ENCODE measurements at places on chromosomes 3 and 15. TPM values are rescaled to one million over a fixed set of nuclear protein-coding genes. Genes with fewer than 3 reads are reported as not detected.

MYZAP gene
- 19.8 TPM for total RNA-seq

GRCh38 chr15:101258238-101259144 lies 6.6 kb upstream of the CHSY1 start:
- peak; percentile 76 for ATAC-seq

CMTM7 gene
- total RNA-seq: 1.2 TPM

RTP3 gene
- not detected for total RNA-seq

- no peak for ATAC-seq
These were observed 28.6 kb downstream of the NEK10 start for GRCh38 chr3:27340534-27340933.

DNA sequence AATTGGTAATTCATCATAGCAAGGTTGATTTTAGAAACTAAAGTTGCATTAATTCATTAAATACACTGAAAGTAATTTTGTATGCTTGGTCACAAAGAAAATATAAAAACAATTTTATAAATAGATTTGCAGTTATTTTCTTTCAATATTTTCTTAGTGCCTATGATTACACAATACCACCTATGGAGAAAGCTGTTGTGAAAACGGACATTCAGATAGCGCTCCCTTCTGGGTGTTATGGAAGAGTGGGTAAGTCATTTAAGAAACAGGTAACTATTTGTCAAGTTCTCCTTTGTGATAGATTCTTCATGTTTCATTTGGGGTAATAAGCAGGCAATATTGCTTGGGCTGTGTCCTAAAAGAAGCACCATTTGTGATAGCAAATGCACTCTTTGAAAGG lies 3.0 kb downstream of the DUT start:
- ATAC-seq: no peak

GRCh38 chr3:13324835-13325501 lies 95.2 kb downstream of the NUP210 start:
- ATAC-seq: no peak

TUSC7 gene
- total RNA-seq: not detected

- no peak for ATAC-seq
These were observed 552.6 kb upstream of the ADAMTS9 start for GRCh38 chr3:65240366-65240765.

DNA sequence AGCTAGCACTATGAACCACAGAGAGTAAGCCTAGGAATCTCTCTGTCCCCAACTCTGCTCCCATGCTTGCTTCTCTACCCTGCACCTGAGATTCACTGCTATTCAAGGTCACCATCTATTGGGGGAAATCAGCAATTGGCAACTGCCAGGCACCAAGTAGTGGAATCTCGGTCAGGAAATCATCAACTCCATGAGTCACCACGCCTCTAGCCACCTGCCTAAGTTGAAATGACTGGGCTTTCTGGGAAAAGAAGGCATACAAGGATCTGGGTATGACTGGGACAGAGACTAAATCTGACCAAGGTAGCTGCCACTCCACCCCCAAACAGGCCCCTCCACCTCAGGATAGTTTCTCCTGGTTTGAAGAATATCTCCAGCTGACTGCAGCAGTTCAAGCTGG lies 464.1 kb upstream of the CBLB start:
- ATAC-seq: peak; percentile 22

DNA sequence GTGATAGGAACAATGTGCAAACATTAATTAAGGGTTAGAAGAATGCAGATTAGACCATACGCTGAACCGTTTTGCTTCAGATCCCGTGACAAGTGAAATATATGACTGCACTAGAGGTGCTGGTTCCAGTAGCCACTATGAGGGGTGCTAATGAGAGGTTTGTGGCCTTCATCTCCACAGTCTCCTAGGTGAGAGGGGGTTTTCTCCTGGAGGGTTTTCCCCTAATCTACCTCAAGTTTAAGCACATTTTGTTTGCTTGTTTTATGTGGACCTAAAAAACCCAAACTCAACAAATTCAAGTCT lies 13.7 kb upstream of the SHF start:
- ATAC-seq: no peak

DNA sequence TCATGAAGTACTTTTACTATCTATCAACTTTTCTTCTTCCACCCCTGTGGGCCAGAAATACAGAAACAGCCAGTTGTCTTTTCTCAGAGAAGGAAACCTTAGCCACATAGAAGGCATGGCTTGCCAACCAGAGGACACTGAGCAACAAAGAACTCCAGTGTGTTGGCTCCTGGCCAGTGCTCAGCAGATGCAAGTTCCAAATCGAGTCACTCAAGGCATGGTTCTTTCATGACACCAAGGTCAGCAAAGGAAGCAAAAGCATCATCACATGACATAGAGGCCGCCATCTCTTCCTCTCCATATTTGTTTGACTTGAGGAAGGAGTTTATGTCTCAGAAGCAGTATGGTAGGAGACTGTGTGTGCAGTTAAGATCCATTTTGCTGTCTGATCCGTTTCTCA lies 92.2 kb downstream of the MYLK start:
- no peak for ATAC-seq

GRCh38 chr15:61946778-61947177 lies 113.5 kb downstream of the VPS13C start:
- no peak for ATAC-seq

- ATAC-seq: peak; percentile 61
These were observed 88.8 kb upstream of the ARHGEF3 start for GRCh38 chr3:56890448-56891091.

- no peak for ATAC-seq
These were observed 8.3 kb upstream of the CHRM5 start for GRCh38 chr15:33959844-33960548.

CSPG4 gene
- total RNA-seq: 1.9 TPM

MAP3K13 gene
- 22.0 TPM for total RNA-seq

DNA sequence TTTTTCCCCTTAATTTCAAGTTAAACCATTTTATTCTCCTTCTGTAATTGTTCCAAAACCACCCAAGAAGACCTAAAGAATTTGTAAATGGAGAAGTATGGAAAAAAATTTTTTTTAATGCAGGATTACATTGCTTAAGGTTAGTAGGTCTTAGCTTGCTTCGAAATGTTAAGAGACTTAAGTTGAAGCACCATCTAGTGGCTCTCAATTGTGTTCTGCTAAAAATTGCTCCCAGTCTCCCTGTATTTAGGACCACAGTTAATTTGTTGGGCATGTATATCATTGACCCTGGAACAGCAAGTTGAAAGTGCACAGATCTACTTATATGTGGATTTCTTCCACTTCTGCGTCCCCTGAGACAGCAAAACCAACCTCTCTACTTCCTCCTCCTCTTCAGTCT lies 32.4 kb downstream of the CD200R1L start:
- peak; percentile 70 for ATAC-seq

Data from esophagus mucosa (tissue), 1 donor.